ENCODE measurements at places on chromosomes 2 and 18.

- H3K27ac ChIP-seq = no peak overlapping the region
- H3K36me3 ChIP-seq = peaks cover 41% of the 10 kb centered on the region
- H3K27me3 ChIP-seq = no peaks in the 10 kb centered on the region
- DNase-seq = no peak
Measured at GRCh38 chr2:151251012-151251411, 10.7 kb downstream of the RBM43 start.

GRCh38 chr2:23826040-23826439, 100.9 kb downstream of the ATAD2B start:
- DNase-seq = no peak
- H3K4me3 ChIP-seq = no peak overlapping the region
- no peak overlapping the region for H3K27ac ChIP-seq
- no peaks in the 10 kb centered on the region for H3K27me3 ChIP-seq

GRCh38 chr18:43634994-43635393, 357.7 kb upstream of the SYT4 start:
- no peak for DNase-seq
- no peaks in the 10 kb centered on the region for H3K4me1 ChIP-seq
- no peaks in the 10 kb centered on the region for H3K36me3 ChIP-seq
- no peak overlapping the region for H3K27ac ChIP-seq
- H3K4me3 ChIP-seq = no peak overlapping the region

DNA sequence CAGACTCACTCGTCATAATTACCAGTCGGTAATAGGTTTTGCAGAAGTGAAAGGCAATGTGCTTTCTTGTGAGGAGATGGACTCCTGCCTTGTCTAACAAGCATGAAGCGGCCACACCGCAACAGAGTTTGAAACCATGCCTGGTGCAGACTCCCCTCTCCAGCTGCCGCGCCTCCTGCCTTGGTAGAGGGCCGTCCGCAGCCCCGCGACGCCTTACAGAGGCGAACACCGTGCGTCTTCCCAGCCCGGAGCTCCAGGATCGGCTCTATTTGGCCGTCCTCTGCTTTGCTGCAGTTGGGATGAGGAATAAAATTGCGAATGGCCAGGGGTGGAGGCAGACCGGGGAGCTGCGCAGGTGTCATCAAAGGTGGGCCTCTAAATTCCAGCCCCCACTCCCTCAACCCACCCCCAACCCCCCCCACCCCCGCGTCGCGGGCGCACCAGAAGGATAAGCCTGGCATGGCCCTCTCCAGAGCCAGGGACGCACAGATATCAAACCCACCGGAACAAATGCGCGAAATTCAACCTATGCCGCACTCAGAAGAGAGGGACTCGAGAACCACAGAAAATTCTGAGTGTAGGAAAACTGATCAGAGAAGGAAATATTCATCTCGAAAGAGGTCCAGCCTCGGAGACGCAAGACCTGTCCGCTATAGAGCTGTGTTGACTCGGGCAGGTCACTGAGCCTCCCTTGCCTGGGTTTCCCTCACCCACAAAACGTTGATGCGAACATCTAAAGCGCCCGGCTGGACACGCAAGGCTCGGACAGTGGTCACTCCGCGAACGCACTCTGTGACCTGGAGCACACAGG, 1.1 kb downstream of the TRABD2A start:
- H3K27me3 ChIP-seq = no peaks in the 10 kb centered on the region
- peak; percentile 68 for DNase-seq
- no peaks in the 10 kb centered on the region for H3K4me1 ChIP-seq
- peak overlapping the region; percentile 90 for H3K4me3 ChIP-seq
- peak overlapping the region; percentile 72 for H3K27ac ChIP-seq

- DNase-seq = peak; percentile 64
- no peak overlapping the region for H3K27ac ChIP-seq
- H3K4me1 ChIP-seq = no peaks in the 10 kb centered on the region
- H3K27me3 ChIP-seq = no peaks in the 10 kb centered on the region
- H3K4me3 ChIP-seq = no peak overlapping the region
- peaks cover 4% of the 10 kb centered on the region for H3K36me3 ChIP-seq
Measured at GRCh38 chr18:45920367-45920766, 46.8 kb downstream of the EPG5 start.

DNA sequence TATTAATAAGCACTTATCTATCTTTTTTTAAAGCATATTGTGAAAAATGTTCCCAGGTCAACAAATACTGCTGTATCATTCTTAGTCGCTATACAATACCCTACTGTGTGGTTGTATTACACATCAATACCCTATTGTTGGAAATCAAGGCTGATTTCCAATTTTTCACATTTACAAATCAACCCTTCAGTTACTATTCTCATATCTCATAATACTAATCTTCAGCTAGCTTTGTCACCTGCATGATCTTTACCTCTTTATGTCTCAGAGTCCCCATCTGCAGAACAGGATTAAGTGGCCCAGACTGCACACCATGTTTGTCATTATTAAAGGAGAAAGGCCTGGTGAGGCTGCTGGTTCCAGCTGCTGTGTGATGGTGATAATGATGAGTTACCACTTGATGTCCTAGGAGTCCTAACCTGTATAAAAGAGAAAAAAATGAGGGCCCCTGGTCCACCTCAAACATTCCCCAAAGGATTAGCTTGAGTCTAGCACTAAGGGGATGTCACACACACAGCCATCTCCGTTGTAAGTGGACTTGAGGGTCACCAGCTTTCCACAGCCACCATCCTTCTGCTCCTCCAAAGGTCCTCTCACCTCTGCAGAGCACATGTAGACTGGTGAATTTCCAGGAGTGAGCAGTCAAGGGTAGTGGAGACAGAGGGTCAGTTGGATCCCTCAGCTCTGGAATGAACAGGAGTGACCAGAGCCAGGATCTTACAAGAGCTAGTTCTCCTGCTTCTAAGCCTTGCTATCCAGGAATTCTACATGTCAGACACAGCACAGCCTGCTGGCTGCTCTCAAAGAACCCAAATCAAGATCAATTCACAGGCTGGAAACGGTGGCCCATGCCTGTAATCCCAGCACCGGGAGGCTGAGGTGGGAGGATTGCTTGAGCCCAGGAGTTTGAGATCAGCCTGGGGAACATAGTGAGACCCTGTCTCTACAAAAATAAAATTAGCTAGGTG, 36.0 kb upstream of the BIN1 start:
- H3K36me3 ChIP-seq = no peaks in the 10 kb centered on the region
- H3K27me3 ChIP-seq = no peaks in the 10 kb centered on the region
- H3K4me3 ChIP-seq = no peak overlapping the region
- DNase-seq = no peak
- H3K27ac ChIP-seq = no peak overlapping the region

GRCh38 chr2:236049981-236050380, 118.2 kb downstream of the GBX2 start:
- no peaks in the 10 kb centered on the region for H3K27me3 ChIP-seq
- no peak overlapping the region for H3K27ac ChIP-seq
- no peaks in the 10 kb centered on the region for H3K4me1 ChIP-seq
- H3K36me3 ChIP-seq = peaks cover 27% of the 10 kb centered on the region

DNA sequence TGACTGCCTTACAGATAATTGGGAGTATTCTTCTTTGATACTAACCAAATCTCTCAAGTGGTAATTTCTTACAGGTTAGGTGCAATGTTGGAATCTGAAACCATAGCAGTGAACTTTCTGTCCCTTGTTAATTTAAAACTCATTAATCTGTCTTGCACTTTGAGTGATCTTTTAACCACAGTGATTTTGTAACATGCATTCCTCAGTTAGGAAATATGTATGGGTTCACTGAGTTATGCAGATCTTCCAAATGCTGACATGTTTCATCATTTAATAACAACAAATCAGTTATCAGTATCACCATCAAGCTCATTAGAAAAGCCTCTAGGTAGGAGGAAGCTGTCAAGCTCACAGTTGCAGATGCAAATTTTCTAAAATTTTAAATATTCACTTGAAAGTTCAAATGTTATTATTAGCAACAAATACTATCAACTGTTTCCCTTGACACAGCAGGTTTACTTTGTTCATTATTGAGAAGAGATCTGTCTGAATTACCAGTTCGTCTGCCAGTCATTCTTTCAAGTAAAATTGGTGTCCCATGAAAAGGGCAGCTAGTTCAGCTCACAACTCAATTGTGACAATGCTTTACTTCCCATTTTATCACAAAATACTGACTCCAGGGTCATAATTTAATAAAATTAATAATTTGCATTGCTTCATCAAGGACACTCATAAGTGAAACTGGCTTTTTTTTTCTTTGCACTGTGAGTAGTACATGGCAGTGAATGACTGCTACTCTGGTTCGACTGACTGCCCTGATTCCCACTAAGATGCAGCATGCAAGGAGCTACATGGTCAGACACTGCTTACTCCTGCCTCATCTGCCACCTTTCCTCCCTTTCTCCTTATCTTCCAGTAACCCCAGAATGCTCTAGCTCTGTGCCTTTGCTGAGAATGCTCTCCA, 31.6 kb downstream of the SUCLG1 start:
- H3K4me3 ChIP-seq = no peak overlapping the region
- H3K27me3 ChIP-seq = no peaks in the 10 kb centered on the region
- no peak overlapping the region for H3K27ac ChIP-seq
- no peak for DNase-seq

DNA sequence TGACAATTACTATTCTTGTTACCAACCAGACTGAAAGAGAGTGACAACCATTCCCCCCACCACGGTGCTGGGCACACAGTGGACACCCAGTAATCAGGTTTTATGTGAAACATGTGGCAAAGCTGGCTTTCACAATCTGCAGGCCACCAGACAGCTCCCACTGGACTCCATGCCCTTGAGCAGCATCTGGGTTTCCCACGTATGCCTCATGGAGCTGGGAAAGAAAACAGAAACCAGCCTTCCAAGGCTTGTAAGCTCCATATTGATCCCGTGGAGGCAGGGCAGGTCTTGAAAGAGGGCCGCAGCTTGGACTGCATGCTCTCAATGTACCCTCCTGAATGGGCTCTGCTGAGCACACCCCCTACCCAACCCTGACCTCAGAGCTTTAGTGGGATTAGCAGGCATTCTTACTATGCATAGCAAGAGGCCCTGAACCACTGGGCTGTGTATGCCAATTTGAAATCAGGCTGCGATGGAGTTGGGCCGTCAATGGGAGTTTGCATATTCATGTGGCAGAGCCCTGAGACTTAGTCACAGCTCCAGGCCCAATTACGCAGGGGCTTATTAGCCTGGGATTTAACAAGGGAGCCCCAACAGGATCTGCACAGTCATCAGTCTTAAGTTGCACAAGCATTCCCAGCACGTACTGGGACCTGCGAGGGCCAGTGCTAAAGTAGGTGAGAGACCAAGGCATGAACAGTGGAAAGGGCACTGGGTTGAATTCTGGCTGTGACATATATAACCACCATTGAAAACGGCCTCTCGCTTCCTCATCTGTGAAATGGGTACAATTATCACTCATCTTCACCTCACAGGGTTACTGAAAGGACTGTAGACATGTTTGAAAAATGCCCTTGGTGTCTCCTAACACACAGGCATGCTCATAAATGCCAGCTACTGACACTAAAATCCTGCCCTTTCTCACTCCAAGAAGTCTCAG, 10.5 kb downstream of the C1QL2 start:
- no peak overlapping the region for H3K4me3 ChIP-seq
- H3K4me1 ChIP-seq = no peaks in the 10 kb centered on the region
- H3K27me3 ChIP-seq = no peaks in the 10 kb centered on the region
- H3K27ac ChIP-seq = no peak overlapping the region

DNA sequence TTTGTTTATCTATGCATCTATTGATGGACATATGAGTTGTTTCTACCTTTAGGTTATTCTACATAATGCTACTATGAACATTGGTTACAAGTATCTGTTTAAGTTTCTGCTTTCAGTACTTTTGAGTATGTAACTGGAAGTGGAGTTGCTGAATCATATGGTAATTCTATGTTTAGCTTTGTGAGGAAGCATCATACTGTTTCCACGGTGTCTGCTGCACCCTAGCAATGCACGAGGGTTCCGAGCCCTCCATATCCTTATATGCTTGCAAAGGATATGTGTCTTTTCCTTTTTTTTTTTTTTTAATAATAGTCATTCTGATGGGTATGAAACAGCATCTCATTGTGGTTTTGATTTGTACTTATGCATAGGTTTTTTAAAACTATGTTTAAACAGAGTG, 83.7 kb downstream of the FMNL2 start:
- H3K36me3 ChIP-seq = no peaks in the 10 kb centered on the region
- DNase-seq = no peak
- no peak overlapping the region for H3K4me3 ChIP-seq
- H3K27ac ChIP-seq = no peak overlapping the region
- no peaks in the 10 kb centered on the region for H3K27me3 ChIP-seq

DNA sequence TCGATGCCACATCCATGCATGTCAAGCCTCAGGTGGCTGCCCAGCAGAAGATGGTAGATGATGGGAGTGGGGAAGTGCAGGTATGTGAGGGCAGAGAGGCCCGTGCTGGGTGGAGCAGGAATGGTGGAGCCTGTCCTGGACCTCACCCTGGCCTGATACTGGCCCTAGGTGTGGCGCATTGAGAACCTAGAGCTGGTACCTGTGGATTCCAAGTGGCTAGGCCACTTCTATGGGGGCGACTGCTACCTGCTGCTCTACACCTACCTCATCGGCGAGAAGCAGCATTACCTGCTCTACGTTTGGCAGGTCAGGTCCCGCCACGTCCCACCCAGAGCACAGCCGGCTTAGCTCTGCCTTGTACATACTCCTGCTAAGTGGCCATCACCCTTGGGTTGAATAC, 13.0 kb downstream of the VIL1 start:
- no peaks in the 10 kb centered on the region for H3K36me3 ChIP-seq
- no peak overlapping the region for H3K4me3 ChIP-seq
- DNase-seq = no peak
- H3K27me3 ChIP-seq = no peaks in the 10 kb centered on the region
